H1 (cell line): ENCODE measurements at places on chromosomes 1 and 21. TPM values are rescaled to one million over a fixed set of nuclear protein-coding genes. Genes with fewer than 3 reads are reported as not detected.

The KIAA1614 gene
- total RNA-seq = 2.6 and 3.1 TPM in 2 replicates

The CLCA1 gene
- total RNA-seq = not detected in 2 replicates

The HCRTR1 gene
- total RNA-seq = 0.35 and 0.44 TPM in 2 replicates

The OR14K1 gene
- total RNA-seq = not detected in 2 replicates

The SPRR2G gene
- total RNA-seq = not detected in 2 replicates

The SAMD13 gene
- total RNA-seq = 1.8 and 2.3 TPM in 2 replicates

The FCGR2B gene
- not detected in 2 replicates for total RNA-seq

The KIF14 gene
- 22.5 and 23.3 TPM in 2 replicates for total RNA-seq

The SLFNL1 gene
- total RNA-seq = not detected in 2 replicates

The CR1L gene
- not detected in 2 replicates for total RNA-seq

The PTGFR gene
- 0.13 TPM in 1 of 2 replicates, not detected in the other for total RNA-seq

The SLC1A7 gene
- not detected in 2 replicates for total RNA-seq

The SPRR3 gene
- total RNA-seq = not detected in 2 replicates

The LRRC38 gene
- 0.38 and 0.63 TPM in 2 replicates for total RNA-seq

The MYBPH gene
- not detected in 2 replicates for total RNA-seq

The SLC2A5 gene
- total RNA-seq = not detected in 2 replicates

The ILF2 gene
- 387 and 389 TPM in 2 replicates for total RNA-seq

The TNFRSF25 gene
- total RNA-seq = 9.3 and 10.7 TPM in 2 replicates

The CATSPERE gene
- total RNA-seq = 0.27 and 0.45 TPM in 2 replicates

The OLIG2 gene
- 0.11 TPM in 1 of 2 replicates, not detected in the other for total RNA-seq

The MROH7 gene
- total RNA-seq = 0.07 TPM in 1 of 2 replicates, not detected in the other

The PANK4 gene
- 29.7 and 35.4 TPM in 2 replicates for total RNA-seq

The GPR25 gene
- not detected in 2 replicates for total RNA-seq
